ENCODE measurements at places on chromosomes 2 and 18.

DNA sequence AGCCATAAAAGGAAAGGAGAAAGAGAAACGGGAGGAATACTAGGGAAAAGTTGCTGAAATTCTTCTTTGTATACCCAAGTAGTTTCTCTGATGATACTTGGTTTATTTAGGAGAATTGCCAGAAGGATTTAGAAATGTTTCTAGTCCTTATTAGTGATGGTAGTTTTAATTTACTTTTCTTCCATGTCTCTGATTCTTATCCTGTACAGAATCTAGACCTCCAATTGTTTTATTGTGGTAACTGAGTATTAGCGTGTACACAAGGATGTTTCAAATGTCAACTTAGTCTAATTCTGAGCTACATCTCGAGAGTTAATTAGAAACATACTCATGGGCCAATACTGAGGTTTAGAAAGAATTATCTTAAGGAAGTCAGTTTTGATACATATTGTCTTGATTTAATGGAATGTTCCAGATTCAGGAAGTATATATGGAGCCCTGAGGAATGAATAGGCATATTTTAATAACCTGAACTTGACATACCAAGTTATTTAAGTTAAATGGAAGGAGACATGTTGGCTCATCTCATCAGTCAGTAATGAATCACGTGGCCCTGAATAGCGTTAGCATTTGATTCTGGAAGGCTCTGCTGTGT is 219.6 kb downstream of the LTBP1 start:
- no peak for DNase-seq

- DNase-seq: no peak
Measured at GRCh38 chr2:30271301-30271700, 40.0 kb downstream of the LBH start.

DNA sequence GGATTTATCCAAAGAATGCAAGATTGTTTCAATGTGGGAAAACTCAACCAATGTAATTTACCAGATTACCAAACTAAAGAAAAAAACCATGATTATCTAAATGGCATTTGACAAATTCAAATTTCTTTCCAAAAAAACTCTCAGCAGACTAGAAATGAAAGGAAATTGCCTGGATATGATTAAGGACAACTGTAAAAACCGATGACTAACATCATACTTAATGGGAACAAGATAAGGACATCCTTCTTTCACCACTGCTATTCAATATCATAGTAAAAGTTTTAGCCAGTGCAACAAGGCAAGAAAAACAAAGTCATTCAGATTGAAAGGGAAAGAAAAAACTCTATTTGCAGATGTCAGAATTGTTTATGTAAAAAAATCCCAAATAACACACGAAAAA is 4.4 kb upstream of the CCDC150 start:
- no peak for DNase-seq

GRCh38 chr18:26940744-26941398 is 75.4 kb upstream of the AQP4 start:
- DNase-seq: no peak

- no peak for DNase-seq
Measured at GRCh38 chr18:61949946-61950345, 57.1 kb upstream of the RNF152 start.

- DNase-seq: peak; percentile 18
Measured at GRCh38 chr18:80157708-80158343, 48.8 kb downstream of the ADNP2 start.

GRCh38 chr2:83014462-83014861 is 1444.6 kb downstream of the SUCLG1 start:
- DNase-seq: no peak

DNA sequence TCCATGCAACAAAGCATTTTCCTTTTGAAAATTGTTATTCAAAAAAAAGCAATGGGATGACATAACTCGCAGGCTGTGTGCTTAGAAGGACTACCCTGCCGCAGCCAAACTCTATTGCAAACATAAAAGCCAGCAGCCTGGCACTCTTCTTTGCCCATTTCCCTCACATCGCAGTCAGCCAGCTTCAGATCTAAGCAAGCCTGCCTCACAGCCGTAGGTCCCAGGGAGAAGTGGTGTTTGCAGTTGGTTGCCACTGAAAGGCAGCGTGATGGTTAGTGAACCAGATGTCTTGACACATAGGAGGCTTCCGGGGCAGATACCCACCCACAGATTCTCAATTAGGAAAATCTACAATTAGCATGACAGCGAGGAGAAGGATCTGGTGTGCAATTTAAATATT is 655.2 kb downstream of the RNF144A start:
- no peak for DNase-seq

- DNase-seq: no peak
Measured at GRCh38 chr18:29147944-29148343, 971.0 kb upstream of the CDH2 start.

- DNase-seq: no peak
Measured at GRCh38 chr18:46400449-46400848, 256.6 kb downstream of the LOXHD1 start.

DNA sequence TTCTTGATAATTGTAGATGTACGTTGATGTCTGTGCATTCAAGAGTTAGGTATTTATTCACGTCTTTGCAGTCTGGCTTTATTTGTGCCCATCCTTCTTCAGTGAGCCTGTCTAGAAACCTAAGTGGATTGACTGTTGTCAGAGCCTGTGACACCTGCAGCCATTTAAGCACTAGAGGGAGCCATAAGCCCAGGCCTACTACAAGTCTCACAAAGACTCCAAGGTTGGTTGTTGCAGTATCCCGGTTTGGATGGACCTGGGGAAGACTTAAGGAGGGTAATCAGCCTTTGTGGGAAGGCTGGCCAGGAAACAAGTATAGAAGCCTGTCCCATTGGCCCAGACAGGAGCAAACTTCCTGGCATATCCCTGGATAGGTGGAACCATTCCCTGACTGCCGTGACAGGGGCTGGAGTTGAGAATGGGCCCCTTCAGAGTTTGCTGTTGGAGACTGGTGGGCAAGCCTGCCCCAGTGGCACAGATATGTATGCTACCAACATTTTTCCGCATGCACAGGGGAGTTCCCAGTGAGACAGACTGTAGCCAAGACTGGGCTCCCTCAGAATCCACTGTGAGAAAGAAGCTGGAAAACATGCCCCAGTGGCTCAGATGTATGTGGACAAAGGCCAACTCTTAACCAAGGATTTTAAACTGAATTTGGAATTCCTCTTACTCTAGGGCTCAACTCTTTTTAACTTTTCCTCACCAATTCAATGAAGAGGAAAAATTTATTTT is 9.3 kb upstream of the LRRC30 start:
- DNase-seq: no peak

DNA sequence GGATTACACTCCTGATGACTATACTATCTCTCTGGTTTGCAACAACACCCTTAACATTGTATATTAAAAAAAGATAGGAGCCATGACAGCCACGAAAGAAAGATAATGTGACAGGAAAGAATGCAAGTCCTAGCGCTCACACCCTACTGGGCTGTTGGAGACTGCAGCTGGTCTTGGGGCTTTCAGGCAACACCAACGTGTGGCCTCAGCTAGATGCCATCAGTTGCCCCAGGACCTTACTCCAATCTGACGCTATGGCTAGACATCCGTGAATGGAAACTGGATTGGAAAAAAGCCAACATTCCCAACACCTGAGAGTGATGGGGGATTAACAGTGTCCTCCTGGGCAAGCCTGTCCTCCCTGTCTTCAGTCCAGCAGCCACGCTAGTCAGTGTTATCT is 357.4 kb upstream of the GULP1 start:
- DNase-seq: no peak

GRCh38 chr2:25854613-25855012 is 23.7 kb downstream of the ASXL2 start:
- DNase-seq: no peak

- DNase-seq: no peak
Measured at GRCh38 chr2:149313512-149313972, 16.8 kb upstream of the LYPD6 start.

- DNase-seq: no peak
Measured at GRCh38 chr2:16281451-16282335, 341.3 kb downstream of the MYCN start.

GRCh38 chr2:9163306-9164111 is 43.1 kb upstream of the ASAP2 start:
- no peak for DNase-seq

DNA sequence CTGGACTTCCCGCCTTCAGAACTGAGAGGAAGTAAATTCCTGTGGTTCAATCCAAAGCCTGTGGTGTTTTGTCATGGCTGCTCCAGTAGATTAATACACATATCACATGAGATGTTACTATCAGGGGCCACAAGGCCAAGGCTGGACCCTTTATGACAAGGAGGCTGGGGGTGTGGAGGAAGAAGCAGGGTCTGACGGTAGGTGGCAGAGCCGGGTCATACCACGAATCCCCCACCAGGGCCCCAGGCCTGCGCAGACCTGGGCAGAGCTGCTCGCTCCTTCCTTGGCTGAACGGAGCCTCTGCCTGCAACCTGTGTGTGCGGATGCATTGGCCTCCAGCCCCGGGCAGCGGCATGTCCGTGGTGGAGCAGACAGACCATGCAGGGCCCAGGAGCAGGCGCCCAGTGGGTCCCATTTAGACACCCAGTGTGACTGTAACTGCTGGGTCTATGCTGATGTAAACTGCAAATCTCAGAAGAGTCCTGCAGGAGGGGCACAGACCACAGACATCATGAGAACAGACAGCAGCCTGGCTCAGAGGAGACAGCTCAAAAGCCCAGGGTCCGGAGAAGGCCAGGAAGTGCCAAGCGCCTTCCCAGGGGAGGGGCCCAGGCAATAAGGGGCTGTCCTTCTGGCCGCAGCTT is 155.2 kb downstream of the PXDN start:
- DNase-seq: no peak

DNA sequence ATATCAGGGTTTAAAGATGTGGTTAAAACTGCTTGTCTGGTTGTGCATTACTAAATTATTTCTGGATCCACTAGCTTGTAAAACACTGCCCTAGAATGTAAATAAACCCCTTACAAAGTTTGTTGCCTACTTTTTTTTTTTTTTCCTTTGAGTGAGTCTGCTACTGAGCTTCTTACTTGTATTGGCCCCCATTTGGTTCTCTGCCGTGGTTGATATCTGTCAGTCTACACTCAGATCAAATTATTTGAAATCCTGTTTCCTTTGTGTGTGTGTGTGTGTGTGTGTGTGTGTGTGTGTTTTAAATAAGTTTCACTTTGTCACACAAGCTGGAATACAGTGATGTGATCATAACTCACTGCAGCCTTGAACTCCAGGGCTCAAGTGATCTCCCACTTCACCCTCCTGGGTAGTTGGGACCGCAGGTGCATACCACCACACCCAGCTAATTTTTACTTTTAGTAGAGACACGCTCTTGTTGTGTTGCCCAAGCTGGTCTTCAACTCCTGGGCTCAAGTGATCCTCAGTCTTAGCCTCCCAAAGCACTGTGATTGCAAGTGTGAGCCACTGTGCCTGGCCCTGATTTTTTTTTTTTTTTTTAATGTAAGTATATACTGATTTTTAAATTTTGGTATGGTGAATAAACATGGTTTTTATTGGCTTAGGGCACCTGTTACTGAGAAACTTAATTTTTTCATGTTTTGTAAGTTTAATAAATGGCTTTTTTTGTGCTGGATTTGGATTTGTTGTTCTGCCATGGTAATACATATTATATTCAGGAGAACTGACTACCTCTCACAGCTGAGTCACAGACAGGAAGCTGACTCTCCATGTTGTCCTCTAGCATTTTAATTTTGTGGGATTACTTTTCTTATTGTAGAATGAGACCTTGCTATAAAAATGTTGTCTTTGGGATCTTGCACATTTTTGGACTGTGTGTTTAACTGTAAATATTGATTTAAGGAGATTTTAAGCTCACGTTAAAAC is 48.5 kb downstream of the MAP4K4 start:
- no peak for DNase-seq

DNA sequence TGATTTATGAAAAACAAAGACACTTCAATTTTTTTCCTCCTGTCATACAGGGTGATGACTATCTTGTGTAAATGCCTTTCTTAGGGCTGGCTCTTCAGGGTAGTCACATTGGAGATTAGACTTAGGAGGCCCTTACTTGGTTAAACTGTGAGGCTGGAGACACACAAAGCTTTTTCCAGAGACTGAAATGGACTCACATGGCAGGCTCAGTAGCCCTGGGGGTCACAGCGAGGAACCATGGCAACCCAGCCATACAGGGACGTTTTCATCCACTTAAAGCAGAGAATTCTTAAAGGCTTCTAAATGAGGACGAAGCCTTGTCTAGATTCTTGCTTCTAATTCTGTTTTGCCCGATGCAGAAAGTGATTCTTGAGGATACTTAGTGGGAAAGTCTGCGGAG is 57.3 kb upstream of the ZDBF2 start:
- DNase-seq: no peak

GRCh38 chr2:14677039-14677438 is 44.5 kb downstream of the LRATD1 start:
- no peak for DNase-seq

- DNase-seq: no peak
Measured at GRCh38 chr2:152920846-152921245, 202.4 kb downstream of the ARL6IP6 start.

DNA sequence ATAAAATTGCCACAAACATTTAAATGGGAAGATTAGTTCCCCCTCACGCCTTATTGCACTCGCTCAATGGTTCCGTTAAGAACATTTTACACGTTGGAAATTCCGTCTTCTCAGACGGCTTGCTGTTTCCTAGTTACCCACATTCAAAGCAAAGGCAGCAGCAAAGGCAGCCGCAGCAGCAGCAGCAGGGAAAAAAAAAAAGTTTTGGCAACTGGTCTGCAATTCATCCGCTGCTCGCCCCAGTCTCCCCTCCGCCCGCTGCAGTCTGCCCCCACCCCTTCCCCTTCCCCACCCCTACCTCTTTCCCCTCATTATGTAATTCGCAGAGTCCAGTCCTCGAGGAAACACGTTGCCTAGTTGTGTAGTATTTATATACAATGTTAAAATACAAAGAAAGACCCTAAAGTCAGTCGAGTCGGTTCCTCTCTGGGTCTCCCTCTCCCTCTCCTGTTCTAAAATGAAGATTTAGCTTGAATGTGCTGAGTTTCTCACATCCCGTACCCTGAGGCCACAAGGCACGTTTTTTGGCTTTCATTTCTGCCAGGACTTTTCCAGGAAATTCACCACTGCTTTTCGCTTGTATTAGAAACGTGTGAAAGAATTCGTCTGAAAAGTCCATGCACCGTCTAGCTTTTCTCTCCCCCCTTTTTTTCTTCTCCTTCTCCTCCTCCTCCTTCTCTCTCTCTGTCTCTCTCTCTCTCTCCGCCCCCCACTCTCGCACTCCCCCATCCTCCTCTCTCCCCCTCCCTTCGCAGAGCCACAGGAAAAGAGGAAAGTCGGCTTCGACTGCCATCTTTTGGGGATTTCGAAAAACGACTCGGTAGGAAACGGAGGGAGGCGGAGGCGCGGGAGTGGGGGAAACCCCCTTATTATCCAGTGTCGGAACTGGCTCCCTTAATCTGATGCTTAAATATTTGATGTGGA is 140.0 kb downstream of the MEIS1 start:
- peak; percentile 66 for DNase-seq

DNA sequence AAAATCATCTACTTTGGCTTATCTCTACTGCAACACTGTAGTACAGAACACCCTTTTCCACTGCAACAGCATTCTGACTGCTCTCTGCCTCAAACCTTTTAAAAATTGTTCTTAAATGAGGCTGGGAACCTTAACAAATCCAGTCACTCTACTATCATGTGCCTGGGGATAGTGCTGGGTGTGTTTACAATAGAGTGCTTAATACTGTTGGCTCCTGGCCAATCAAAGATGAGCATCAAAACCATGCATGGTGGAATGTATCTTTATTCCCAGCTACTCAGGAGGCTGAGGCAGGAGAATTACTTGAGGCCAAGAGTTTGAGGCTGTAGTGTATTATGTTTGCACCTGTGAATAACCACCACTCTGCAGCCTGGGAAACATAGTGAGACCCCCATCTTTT is 7.4 kb downstream of the ANKAR start:
- no peak for DNase-seq

GRCh38 chr2:18265614-18266586 is 294.6 kb downstream of the RDH14 start:
- DNase-seq: no peak

- no peak for DNase-seq
Measured at GRCh38 chr2:1964659-1965058, 220.3 kb upstream of the PXDN start.

All from GF-D8 (cell line).